ENCODE measurements at places on chromosomes 11 and 22.

- no peak for DNase-seq
Measured at GRCh38 chr11:119705362-119705761, 23.6 kb downstream of the NECTIN1 start.

DNA sequence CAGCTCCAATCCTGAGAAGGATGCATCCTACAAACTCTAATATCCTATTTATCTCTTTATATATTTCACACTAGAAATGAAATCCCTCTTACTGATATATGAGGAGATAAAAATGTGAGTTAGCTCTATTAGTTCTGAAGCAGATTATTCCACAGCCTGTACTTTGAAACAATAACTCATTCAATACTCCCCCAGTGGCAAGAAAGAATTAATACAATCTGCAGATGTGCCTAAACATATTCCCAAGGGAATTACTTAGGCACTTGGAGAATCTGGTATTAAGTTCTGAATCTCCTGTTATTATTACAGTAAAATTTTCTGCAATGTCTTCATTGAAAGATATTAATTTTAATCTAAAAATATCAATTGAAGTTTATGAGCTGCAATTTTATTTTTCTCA is 59.4 kb downstream of the DDI1 start:
- no peak for DNase-seq

- no peak for DNase-seq
Measured at GRCh38 chr11:94840209-94840608, 72.1 kb downstream of the AMOTL1 start.

- no peak for DNase-seq
Measured at GRCh38 chr22:42895541-42895981, 38.5 kb upstream of the ARFGAP3 start.

GRCh38 chr22:47422736-47423135 is 660.3 kb downstream of the TBC1D22A start:
- DNase-seq: no peak

DNA sequence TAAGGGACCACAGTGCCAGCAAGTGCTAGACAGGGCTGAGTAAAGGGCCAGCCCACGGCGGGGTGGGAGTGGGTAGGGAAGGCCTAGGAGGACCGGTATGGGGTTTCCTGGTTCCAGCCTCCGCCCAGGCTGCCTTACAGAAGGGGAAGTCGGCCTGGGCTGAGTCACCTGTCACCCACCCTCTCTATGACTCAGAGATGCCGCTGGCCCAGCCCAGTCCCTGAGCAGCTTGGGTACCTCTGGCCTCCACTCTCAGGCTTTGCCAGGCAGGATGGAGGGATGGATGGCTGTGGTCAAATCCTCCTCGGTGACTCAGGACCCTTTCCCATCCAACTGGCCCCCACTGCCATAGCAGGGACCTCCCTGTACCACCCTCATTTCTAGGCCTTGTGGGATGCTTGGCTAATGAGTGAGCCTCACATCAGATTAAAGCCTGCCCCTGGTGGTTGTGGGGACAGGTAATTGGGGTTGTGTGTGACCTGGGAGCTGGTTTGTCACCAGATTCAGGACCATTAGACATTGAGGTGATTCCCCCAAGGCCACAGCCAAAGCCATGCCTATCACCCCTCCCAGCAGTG is 13.9 kb downstream of the SLC35E4 start:
- no peak for DNase-seq

GRCh38 chr11:125685228-125685627 is 4.6 kb upstream of the ACRV1 start:
- DNase-seq: no peak

DNA sequence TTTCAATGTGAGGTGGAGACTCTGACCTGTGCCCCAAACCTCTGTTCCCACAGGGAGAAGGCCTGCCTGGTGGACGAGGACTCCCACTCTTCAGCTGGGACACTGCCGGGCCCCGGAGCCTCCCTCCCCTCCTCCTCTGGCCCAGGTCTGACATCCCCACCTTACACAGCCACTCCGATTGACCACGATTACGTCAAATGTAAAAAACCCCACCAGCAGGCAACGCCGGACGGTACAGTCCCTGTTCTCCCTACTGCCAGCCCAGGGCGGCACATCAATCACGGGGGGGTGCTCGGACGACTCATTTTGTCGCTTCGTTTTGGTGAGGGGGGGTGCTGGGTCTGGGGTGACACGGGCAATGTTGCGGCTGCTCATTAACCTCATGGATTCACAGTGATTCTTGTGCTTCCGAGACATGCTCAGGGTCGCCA is 83.3 kb upstream of the SUSD2 start:
- no peak for DNase-seq

GRCh38 chr11:120239713-120240640 is at the start of gene POU2F3:
TSS of gene POU2F3 (plus strand) at chr11:120240140. CDS start at chr11:120240344, 204 bp downstream.
- DNase-seq: peak; percentile 12

DNA sequence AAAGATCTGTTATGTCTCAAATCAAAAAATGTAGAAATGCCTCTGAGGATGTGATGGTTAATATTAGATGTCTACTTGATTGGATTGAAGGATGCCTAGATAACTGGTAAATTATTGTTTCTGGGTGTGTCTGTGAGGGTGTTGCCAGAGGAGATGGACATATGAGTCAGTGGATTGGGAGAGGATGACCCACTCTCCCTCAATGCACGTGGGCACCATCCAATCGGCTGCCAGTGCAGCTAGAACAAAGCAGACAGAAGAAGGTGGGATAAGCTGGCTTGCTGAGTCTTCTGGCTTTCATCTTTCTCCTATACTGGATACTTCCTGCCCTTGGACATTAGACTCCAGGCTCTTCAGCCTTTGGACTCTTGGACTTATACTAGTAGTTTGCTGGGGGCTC is 430.3 kb downstream of the SOX6 start:
- no peak for DNase-seq

- no peak for DNase-seq
Measured at GRCh38 chr11:122853261-122853660, 15.0 kb downstream of the CRTAM start.

DNA sequence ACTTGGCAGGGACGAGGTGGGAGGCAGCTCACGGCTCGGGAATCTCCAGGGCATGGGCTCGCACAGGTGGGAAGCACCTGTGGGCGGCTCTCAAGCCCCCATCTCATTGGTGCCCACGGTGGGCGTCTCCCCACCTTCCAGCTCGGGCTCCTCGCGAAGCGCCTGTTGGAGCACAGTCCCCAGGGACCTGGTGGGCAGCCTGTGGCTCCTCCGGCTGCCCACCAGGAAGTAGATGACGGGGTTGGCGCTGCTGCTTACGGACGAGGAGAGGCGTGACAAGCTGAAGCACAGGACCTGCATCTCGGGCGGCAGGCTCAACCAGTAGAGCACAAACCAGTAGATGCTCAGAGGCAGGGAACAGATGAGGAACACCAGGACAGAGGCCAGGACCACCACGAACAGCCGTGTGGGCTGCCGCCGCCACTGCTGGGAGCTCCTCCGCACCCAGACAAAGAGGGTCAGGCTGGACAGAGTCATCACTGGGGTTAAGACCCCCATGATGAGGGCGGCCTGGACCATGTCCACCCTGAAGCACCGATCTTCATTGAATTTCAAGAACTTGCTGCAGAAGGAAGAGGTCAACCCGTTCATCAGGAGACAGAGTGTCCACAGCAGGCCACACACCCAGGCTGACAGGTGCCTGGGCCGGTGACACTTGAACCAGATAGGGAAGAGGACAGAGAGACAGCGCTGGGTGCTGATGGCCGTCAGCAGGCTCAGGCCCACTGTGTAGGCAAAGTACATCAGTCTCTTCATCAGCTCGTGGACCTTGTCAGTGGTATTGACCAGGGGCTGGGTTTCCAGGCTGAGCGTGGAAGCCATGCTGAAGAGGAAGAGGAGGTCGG is 633 bp downstream of the MRGPRD start:
- no peak for DNase-seq

DNA sequence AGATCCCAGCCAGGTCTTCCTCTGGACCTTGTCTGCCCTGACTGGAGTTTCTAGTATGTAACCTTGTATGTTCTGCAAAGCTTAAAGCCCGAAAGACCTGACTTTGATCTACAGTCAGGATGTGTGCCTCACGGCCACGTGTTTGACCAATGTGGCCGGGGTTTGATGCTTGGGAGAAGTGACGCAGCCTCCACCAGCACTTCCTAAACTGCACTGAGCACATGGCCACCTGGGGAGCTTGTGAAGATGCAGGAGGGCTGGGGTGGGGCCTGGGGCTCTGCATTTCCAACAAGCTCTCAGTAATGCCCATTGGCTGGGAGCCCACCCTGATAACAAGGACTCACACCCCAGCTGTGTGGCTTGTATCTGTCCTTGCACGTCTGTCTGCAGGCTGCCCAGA is 53.2 kb downstream of the NAT10 start:
- no peak for DNase-seq

- DNase-seq: no peak
Measured at GRCh38 chr11:43580735-43581369, 99.7 kb upstream of the HSD17B12 start.

- DNase-seq: no peak
Measured at GRCh38 chr11:2169005-2169378, 2.6 kb downstream of the TH start.

DNA sequence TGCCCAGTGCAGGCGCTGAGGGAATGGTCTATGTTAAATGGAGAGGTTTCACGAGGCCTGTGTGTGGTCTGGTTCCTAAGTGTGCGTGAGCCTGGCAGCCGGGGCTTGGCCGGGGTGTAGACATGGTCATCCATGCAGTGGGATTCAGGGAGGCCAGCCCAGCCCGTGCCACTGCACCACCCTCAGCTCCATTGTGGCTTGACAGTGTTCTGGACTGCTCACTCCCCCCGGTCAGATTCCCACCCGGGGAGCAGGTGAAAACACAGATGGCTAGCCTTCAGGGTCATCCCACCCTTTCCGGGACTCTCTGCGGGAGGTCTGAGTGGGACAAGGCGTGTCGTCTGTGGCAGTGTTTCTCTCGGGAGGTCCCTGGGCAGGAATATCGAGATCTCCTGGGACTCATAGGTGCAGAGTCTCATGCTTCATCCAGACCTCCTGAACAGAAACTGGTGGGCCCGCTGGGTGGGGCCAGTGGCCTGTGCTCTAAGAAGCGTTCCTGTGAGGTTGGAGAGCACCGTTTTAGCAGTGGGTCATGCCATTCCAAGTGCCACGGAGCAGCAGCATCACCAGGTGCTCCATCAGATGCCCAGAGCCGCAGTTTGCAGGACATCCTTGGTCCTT is 52.3 kb downstream of the ST14 start:
- no peak for DNase-seq

DNA sequence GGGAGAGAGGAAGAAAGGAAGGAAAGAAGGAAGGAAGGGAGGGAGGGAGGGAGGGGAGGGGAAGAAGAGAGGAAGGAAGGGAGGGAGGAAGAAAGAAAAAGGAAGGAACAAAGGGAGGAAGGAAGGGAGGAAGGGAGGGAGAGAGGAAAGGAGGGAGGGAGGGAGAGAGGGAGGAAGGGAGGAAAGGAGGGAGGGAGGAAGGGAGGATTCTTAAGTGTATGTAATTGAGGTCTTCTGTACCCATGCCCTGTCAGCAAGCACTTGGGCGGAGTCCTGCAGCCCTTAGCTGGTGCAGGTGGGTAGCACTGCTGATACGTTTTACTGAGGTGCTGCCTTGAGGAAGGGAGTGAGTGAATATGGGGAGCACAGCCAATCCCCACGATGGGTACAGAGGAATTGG is 56.9 kb upstream of the RASD2 start:
- DNase-seq: no peak

DNA sequence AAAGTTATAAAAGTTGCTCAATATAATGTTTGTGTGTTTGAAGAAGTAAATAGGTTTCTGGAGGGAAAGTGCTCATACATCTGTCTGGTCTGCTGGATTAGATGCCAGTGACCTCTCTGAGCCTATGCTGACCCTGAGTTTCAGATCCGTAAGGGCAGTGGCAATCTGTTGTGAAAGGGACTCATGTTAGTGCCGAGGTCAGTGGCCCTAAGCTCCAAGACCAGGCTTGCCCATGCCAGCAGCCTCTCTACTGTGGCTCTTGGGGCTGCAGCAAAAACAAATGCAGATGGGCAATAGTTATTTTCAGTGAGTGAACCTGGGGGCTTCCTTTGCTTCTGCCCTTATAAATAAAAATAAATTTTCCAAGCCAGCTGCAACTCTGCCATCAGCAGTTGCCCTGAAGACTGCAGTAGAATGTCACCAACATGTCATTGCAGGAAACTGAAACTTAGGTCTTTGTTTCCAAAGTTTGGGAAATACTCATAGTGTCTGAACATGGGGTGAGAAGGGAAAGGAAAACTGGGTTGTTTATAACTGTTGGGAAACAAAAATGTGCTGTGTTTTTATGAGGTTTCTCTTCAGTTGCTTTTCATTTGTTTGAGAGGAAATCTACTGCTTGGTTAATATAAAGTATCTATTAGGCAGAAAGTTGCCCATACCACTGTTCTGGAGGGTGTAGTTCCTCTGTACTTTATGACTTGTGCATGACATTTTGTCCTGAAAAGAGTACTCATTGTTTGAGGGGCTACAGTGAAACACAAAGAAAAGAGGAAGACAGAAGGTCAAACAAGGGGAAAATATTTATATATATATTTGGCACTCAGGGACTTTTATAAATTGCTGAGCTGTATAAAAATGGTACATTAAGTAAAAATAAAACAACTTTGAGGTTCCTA is 9.5 kb upstream of the MS4A4E start:
- DNase-seq: no peak

DNA sequence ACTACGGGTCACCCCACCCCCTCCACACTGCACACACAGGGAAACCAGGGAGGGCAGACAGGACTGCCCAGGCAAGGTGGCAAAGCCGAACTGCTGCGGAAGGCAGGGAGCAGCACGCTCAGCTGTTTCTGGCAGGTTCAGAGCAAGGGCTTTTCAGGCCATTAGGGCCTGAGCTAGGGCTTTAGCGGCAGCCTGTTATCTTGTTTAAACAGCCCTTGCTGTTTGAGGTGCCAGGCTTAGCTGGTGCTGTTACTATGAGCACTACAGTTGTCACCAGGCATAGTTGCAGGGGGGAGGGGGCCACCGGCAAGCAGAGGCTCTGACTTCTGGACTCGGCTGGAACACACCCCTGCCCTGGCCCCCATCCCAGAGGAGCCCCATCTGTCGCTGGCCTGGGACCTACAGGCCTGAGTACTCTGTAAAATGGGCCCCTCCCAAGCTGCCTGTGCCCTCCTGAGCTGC is 34.9 kb downstream of the RSPH14 start:
- DNase-seq: peak; percentile 12

DNA sequence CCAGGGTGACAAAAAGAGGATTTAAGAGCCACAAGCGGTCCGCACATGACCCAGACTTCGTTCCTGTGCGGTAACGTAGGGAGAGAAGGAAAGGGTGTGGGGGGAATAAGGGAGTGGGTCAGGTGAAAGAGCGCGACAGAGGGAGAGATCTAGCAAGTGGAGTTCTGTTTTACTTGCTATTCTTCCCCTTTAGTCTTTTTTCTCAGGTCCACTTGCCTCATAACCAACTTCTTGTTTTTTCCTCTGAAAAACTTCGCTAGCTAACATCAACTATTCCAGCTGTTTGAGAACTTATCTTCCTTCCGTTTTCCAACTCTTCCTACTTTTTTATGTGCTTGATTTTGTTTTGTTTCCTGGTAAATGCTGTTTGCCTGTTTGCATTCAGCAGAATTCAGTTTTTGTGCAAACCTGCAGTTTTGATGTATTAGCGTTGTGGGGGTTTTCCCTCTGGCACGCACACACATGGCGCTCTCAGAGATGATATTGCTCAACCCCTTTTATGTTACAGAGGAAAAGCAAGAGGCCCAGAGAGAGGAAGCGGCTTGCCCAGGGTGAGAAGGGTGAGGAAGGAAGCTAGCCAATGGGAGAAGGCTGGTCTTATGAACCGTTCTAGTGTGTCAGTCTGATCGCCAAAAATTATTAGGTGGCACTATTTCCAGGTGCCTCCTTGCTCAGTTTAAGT is 592 bp upstream of the CTSC start:
- DNase-seq: no peak
